ENCODE measurements at places on chromosomes 7 and 10.

GRCh38 chr10:45432700-45433472, 58.9 kb downstream of the ALOX5 start:
- no peak for DNase-seq

DNA sequence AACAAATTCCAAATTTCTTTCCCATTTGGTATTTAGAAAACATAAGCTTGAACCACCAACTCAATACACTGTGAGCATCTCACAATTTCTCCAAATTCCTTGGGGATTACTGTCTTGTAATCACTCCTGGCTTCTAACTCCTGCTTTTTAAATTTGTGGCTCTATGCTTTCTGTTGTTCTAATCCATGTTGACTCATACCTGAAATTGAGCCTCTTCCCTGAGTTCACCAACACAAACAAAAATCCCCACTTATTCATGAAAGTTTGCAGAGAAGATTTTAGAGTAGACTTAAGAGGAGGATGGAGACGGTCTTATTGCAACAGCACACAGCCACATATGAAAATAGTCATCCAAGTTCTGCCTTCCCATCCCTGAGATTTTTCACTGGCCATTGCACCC, 252.5 kb downstream of the PTEN start:
- no peak for DNase-seq

DNA sequence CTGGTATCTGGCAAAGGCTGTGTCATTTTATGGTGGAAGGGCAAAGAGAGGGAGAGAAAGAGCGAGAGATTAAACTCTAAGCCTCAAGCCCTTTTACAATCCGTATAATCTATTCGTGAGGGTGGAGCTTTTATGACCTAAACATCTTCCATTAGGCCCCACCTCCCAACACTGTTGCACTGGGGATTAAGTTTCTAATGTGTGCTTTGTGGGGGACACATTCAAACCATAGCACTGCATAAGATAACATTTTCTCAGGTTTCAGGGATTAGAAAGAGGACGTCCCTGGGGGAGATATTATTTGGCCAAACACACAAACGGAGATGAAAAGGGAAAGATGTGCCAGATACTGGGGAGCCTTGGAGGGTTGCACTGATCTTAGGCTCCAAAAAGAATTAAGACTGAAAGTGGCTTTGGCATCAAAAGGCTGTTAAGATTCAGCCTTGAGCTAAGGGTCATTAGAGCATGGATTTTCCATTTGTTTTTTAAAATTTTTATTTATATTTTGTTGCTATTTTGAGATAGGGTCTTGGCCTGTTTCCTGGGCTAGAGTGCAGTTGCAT, 19.0 kb downstream of the COL26A1 start:
- DNase-seq: no peak

- DNase-seq: no peak
Measured at GRCh38 chr7:117010375-117011133, 57.3 kb downstream of the ST7 start.

- no peak for DNase-seq
Measured at GRCh38 chr7:75776295-75776971, 4.4 kb upstream of the CCL26 start.
